ENCODE measurements at places on chromosomes 16 and 17. TPM values are rescaled to one million over a fixed set of nuclear protein-coding genes. Genes with fewer than 3 reads are reported as not detected.

DNA sequence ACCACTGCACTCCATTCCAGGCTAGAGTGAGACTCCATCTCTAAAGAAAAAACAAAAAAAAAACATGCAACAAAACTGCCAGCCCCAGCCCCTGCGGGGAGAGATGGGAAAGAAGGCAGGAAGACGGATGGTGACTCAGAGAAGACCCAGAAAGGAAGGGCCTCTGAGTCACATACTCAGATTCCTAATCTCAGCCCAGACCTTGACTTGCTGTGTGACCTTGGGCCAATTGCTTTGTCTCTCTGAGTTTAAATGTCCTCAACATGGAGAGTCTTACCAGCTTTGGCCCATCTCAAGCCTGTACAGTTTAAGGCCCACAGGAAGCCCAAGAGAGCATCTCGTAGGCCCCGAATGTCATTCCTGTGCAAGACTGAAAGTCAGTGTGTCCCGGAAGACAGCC, 86.5 kb upstream of the LHX1 start:
- H3K36me3 ChIP-seq, result no peaks in the 10 kb centered on the region
- no peak for DNase-seq
- no peaks in the 10 kb centered on the region for H3K4me1 ChIP-seq
- H3K4me3 ChIP-seq, result no peak overlapping the region
- H3K27ac ChIP-seq, result no peak overlapping the region

- H3K27me3 ChIP-seq, result no peaks in the 10 kb centered on the region
- H3K4me3 ChIP-seq, result peak overlapping the region; percentile 63
- H3K27ac ChIP-seq, result peak overlapping the region; percentile 91
- no peaks in the 10 kb centered on the region for H3K36me3 ChIP-seq
- DNase-seq, result peak; percentile 93
Measured at GRCh38 chr17:50479522-50480141, 972 bp downstream of the RSAD1 start.

GRCh38 chr17:35022536-35023063, 40.9 kb downstream of the RFFL start:
- H3K27me3 ChIP-seq, result no peaks in the 10 kb centered on the region
- H3K36me3 ChIP-seq, result no peaks in the 10 kb centered on the region
- peaks cover 5% of the 10 kb centered on the region for H3K4me1 ChIP-seq
- H3K4me3 ChIP-seq, result no peak overlapping the region
- H3K27ac ChIP-seq, result peak overlapping the region; percentile 79

DNA sequence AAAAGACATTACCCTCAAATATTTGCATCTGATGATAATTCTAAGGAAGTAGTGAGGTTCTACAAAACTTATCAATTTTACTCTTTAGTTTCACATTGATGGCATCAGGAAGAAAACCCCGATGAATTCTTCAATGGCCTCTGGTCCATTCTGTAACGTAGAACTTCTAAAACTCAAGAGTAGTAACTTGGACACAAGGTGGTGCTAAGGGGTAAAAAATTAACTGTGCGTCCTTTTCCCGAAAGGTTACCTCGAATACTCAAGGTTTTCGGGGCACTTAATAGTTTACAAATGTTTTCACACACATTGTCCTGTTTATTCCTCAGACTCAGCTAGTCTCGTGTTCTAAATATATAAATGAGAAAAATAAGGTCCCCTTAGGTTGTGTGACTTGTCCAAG, 517.3 kb upstream of the ZFHX3 start:
- H3K27me3 ChIP-seq, result no peaks in the 10 kb centered on the region
- no peaks in the 10 kb centered on the region for H3K36me3 ChIP-seq
- H3K4me1 ChIP-seq, result no peaks in the 10 kb centered on the region

GRCh38 chr16:87507351-87508069, 14.7 kb upstream of the ZCCHC14 start:
- no peak overlapping the region for H3K27ac ChIP-seq
- no peaks in the 10 kb centered on the region for H3K4me1 ChIP-seq
- H3K36me3 ChIP-seq, result no peaks in the 10 kb centered on the region
- no peak for DNase-seq
- H3K4me3 ChIP-seq, result no peak overlapping the region

GRCh38 chr17:8470447-8471047, 34.9 kb downstream of the NDEL1 start:
- H3K4me3 ChIP-seq, result no peak overlapping the region
- no peak for DNase-seq
- no peak overlapping the region for H3K27ac ChIP-seq
- no peaks in the 10 kb centered on the region for H3K27me3 ChIP-seq
- H3K4me1 ChIP-seq, result peaks cover 6% of the 10 kb centered on the region

GRCh38 chr17:57676543-57676942, 68.6 kb downstream of the CCDC182 start:
- no peak for DNase-seq
- H3K36me3 ChIP-seq, result no peaks in the 10 kb centered on the region
- peaks cover 3% of the 10 kb centered on the region for H3K4me1 ChIP-seq
- no peak overlapping the region for H3K4me3 ChIP-seq
- H3K27ac ChIP-seq, result no peak overlapping the region

MT1H gene
- 2.0 TPM for polyA plus RNA-seq

- no peak overlapping the region for H3K27ac ChIP-seq
- no peaks in the 10 kb centered on the region for H3K27me3 ChIP-seq
- no peaks in the 10 kb centered on the region for H3K4me1 ChIP-seq
- no peak overlapping the region for H3K4me3 ChIP-seq
- no peak for DNase-seq
- H3K36me3 ChIP-seq, result no peaks in the 10 kb centered on the region
Measured at GRCh38 chr17:31052187-31052889, 42.4 kb upstream of the NF1 start.
